ENCODE measurements at places on chromosomes 5 and 9.

GRCh38 chr5:9545136-9545991 lies 511 bp downstream of the SEMA5A start:
- DNase-seq: no peak

DNA sequence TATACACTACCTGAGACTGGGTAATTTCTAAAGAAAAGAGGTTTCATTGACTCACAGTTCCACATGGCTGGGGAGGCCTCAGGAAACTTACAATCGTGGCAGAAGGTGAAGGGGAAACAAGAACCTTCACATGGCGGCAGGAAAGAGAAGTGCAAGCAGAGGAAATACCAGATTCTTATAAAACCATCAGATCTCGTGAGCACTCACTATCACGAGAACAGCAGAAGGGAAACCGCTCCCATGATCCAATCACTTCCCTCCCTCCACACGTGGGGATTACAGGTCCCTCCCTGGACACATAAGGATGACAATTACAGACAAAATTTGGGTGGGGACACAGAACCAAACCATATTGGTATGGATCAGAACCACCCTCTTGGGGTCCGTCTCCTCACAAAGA lies 44.2 kb upstream of the SPIN1 start:
- DNase-seq: no peak

DNA sequence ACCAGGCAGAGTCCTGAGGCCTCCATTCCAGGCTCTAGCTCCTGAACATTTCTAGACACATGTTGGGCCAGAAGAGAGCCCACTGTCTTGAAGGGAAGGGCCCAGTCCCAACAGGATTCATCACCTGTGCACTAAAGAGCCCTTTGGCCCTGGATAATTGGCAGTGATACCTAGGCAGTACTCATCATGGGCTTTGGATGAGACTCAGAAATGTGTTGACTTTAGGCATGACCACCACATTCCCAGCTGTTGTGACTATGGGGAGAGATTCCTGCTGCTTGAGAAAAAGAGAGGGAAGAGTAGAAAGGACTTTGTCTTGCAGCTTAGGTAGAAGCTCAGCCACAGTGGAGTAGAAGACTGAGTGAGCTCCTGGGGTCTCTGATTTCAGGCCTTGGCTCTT lies 138.4 kb upstream of the DAPK1 start:
- DNase-seq: no peak

- DNase-seq: no peak
These were observed 7.1 kb upstream of the PCSK1 start for GRCh38 chr5:96440185-96440538.

DNA sequence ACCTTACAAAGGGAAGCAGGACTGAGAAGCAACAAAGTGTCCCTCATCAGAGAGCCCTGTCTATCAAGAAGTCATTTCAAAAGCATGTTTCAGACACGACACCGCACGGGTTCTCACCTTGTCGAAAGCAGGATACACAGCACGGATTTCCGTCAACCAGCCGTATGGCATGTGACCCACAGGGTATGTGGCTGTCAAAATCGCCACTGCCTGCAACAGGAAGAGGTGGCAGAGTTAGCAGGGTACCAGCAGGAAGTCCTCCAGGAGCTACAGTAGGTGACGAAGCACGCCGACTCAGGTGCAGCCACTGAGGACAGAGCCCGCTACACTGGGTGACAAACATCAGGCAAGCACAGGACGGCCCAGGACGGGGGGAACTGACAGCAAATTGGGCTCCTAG lies 81.2 kb downstream of the OTULIN start:
- DNase-seq: peak; percentile 37

- no peak for DNase-seq
These were observed 379 bp upstream of the EGFLAM start for GRCh38 chr5:38258042-38258318.

DNA sequence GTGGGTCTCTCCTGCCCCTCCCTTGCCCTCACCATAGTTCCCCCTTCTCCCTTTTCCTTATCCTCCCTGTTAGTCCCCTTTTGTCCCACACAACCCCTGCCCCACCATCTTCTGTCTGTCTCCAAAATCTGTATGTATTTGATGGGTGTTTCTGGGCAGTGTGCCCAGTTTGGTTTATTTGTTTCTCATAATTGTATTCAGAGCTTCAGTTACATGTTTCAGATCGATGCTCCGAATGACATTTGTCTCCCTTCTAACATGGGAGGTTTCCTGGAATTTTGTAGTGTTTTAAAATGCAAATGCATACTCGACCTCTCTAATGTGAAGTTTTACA lies 22.2 kb downstream of the FBXL7 start:
- DNase-seq: no peak

GRCh38 chr5:132397224-132397623 lies 27.7 kb downstream of the SLC22A5 start:
- DNase-seq: no peak
